ENCODE measurements at places on chromosomes 4 and X.

- no peak overlapping the region for H3K27ac ChIP-seq
- H3K27me3 ChIP-seq: peaks cover 19% of the 10 kb centered on the region
- DNase-seq: no peak
- H3K4me1 ChIP-seq: no peaks in the 10 kb centered on the region
- H3K36me3 ChIP-seq: no peaks in the 10 kb centered on the region
These were observed 1.8 kb downstream of the ZFP92 start for GRCh38 chrX:153412746-153413720.

- H3K4me1 ChIP-seq: peaks cover 7% of the 10 kb centered on the region
- DNase-seq: peak; percentile 89
- H3K36me3 ChIP-seq: peaks cover 5% of the 10 kb centered on the region
- H3K27me3 ChIP-seq: no peaks in the 10 kb centered on the region
- H3K4me3 ChIP-seq: peak overlapping the region; percentile 74
- H3K27ac ChIP-seq: peak overlapping the region; percentile 81
These were observed 905 bp downstream of the NSUN7 start for GRCh38 chr4:40750461-40751258.

- H3K4me3 ChIP-seq: no peak overlapping the region
- no peaks in the 10 kb centered on the region for H3K27me3 ChIP-seq
- peaks cover 11% of the 10 kb centered on the region for H3K4me1 ChIP-seq
- no peak for DNase-seq
These were observed 609.3 kb downstream of the FSTL5 start for GRCh38 chr4:161554372-161554990.

DNA sequence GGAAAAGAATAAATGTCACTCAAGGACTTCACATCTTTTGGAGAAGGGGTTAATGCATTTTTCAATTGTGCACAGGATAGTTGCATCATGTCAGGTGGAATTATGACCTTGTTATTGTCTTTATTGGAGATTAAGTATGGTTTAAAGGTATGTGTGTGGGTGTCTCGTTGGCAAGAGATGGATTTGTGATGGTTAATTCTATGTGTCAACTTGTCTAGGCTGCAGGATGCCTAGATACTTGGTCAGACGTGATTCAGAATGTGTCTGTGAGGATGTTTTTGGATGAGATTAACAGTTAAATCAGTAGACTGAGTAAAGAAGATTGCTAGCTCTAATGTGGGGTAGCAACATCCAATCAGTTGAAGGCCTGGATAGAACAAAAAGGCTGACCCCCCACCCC, 42.2 kb upstream of the HSD17B10 start:
- no peaks in the 10 kb centered on the region for H3K36me3 ChIP-seq
- no peak for DNase-seq
- H3K27me3 ChIP-seq: no peaks in the 10 kb centered on the region
- no peak overlapping the region for H3K4me3 ChIP-seq

GRCh38 chr4:8136972-8137710, 21.5 kb downstream of the ABLIM2 start:
- no peaks in the 10 kb centered on the region for H3K4me1 ChIP-seq
- no peak overlapping the region for H3K27ac ChIP-seq
- no peak for DNase-seq
- no peaks in the 10 kb centered on the region for H3K27me3 ChIP-seq

- H3K4me1 ChIP-seq: no peaks in the 10 kb centered on the region
- no peak overlapping the region for H3K4me3 ChIP-seq
- no peak for DNase-seq
- H3K27ac ChIP-seq: no peak overlapping the region
These were observed 68.5 kb upstream of the MXD4 start for GRCh38 chr4:2330091-2331042.

DNA sequence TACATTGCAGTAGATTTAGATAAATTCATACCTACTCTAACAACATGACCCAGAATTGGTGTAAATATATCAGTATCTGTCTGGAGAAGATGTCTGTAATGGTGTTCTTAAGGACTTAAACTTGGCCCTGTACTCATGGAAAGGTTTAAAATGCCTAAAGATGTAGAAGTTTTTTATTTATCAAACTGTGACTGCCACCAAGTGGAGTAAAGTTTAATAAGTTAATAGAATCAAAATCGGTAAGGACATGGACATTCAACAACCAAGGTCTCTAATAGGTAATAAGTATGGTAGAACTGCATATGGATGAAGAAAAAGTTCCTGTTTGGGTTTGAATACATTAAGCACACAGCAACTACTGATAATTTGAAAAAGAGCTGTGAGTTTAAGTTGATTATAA, 474.0 kb upstream of the NDST3 start:
- no peaks in the 10 kb centered on the region for H3K36me3 ChIP-seq
- peak; percentile 4 for DNase-seq
- no peak overlapping the region for H3K4me3 ChIP-seq
- no peaks in the 10 kb centered on the region for H3K27me3 ChIP-seq
- no peaks in the 10 kb centered on the region for H3K4me1 ChIP-seq

GRCh38 chr4:148295642-148296041, 146.6 kb downstream of the NR3C2 start:
- no peak overlapping the region for H3K4me3 ChIP-seq
- no peaks in the 10 kb centered on the region for H3K27me3 ChIP-seq

GRCh38 chr4:173264684-173265185, 69.4 kb downstream of the HMGB2 start:
- DNase-seq: peak; percentile 31
- no peak overlapping the region for H3K4me3 ChIP-seq
- H3K27ac ChIP-seq: no peak overlapping the region
- H3K27me3 ChIP-seq: no peaks in the 10 kb centered on the region
- H3K4me1 ChIP-seq: peaks cover under 1% of the 10 kb centered on the region
- H3K36me3 ChIP-seq: no peaks in the 10 kb centered on the region

GRCh38 chrX:3638280-3638873, 75.1 kb downstream of the PRKX start:
- no peak overlapping the region for H3K27ac ChIP-seq
- H3K4me3 ChIP-seq: no peak overlapping the region
- H3K27me3 ChIP-seq: no peaks in the 10 kb centered on the region
- no peaks in the 10 kb centered on the region for H3K36me3 ChIP-seq

DNA sequence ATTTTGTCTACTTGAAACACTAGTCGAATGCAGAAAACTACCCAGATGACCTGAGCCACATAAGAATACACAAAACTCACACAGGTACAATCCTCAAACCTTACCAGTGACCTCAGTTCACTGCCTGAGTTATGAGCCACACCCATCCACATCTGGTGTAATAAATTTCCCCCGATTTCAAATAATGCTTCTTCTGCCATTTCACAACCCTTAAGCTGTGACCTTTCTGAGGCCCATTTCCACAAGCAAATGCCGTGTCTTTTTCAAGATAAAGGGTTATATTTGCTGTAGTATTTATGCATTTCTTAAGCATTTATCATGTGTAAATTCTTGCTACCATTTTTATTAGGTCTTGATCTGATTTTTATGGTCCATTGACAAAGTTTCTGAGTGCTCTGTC, 1.8 kb upstream of the ARHGEF38 start:
- no peaks in the 10 kb centered on the region for H3K36me3 ChIP-seq
- H3K4me1 ChIP-seq: no peaks in the 10 kb centered on the region
- H3K27ac ChIP-seq: no peak overlapping the region
- no peak overlapping the region for H3K4me3 ChIP-seq
- H3K27me3 ChIP-seq: peaks cover 92% of the 10 kb centered on the region

DNA sequence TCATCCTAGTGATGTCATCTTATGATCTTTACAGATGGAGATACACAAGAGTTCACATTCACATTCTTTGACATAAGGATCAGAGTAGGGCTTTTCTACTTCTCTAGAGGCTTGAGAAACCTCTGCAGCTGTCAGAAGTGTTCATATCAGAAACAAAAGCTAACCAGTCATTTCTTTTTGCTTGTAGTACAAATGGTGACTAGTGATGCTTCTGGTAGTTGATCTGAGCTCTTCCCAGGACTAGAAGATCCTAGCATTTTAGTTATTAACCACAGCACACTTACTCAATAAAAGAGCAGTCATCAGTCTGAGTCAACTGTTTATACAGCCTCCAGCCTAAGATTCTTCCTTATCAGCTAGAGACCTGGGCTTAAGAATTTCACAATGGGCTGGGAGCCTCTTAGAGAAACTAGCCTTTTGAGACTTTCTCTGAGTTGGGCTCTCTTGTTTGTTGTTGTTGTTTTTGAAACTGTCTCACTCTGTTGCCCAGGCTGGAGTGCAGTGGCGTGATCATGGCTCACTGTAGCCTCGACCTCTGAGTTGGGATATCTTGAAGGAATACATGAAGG, 84.1 kb downstream of the TMEM164 start:
- H3K4me1 ChIP-seq: no peaks in the 10 kb centered on the region
- no peak overlapping the region for H3K27ac ChIP-seq
- peak; percentile 8 for DNase-seq
- H3K27me3 ChIP-seq: no peaks in the 10 kb centered on the region

DNA sequence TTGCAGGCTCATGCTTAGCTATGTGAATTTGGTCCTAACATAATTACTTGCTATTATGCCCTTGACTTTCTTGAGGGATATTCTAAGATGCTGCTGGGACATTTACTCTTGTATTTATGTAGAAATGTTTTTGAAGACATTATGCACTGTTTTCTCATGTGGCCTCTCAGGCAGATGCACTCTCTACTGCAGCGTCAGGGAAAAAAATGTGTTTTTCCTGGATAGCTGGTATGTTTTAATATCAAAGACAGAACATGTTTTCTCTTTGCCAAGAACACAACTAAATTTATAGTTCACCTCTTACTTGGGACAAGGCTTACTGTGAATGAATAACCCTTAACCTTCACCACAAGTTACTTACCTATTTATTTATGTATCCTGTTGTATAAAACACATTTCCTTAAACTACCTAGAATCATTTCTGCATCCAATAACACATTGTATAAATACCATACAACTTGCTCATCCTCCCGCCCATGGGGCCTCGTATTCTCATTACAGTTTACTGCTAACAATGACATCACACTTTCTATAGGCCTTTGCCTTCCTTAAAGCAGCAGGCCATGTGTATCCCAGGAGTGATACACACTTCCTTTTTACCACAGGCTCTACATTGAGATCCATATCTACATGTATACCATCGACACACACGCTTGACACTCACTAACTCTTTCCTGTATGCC, 178.7 kb downstream of the SLIT2 start:
- no peaks in the 10 kb centered on the region for H3K4me1 ChIP-seq
- no peak overlapping the region for H3K4me3 ChIP-seq
- no peak for DNase-seq
- H3K36me3 ChIP-seq: no peaks in the 10 kb centered on the region

GRCh38 chr4:159706704-159707103, 603.8 kb downstream of the RAPGEF2 start:
- DNase-seq: no peak
- H3K4me1 ChIP-seq: no peaks in the 10 kb centered on the region
- H3K27me3 ChIP-seq: no peaks in the 10 kb centered on the region
- H3K4me3 ChIP-seq: no peak overlapping the region
- H3K36me3 ChIP-seq: no peaks in the 10 kb centered on the region
- H3K27ac ChIP-seq: no peak overlapping the region

DNA sequence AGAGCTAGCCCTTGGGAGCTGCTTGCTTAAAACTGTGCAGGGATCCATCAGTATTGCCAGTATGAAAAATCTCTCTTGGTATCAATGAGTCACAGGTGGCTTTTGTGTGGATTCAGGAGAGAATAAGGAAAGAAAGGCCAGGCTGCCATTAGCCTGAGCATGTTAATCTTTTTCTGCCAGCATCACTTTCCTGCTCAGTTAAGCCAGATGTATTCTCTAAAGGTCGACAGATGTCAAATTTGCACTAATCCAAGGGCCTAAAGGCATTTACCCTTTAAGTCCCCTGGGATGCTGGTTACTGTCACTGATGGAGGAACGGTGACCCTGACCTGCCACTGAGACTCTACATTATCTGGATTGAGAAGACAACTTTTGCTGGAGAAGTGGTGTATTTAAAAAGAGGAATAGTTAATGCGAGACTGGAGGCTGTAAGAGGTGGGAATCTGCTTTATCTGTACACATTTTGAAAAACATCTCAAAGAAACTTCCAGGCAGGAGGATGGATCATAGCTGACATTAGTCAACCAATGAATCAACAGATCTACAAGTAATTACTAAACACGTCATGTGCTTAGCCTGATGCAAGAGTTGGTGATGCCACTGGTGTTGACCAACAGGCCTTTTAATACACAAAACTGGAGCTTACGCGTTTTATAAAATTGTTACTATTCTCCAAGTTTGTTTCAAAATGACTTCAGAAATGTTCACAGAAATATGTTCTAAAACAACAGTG, 241.4 kb upstream of the ANXA3 start:
- no peak for DNase-seq
- H3K27ac ChIP-seq: no peak overlapping the region
- no peak overlapping the region for H3K4me3 ChIP-seq

DNA sequence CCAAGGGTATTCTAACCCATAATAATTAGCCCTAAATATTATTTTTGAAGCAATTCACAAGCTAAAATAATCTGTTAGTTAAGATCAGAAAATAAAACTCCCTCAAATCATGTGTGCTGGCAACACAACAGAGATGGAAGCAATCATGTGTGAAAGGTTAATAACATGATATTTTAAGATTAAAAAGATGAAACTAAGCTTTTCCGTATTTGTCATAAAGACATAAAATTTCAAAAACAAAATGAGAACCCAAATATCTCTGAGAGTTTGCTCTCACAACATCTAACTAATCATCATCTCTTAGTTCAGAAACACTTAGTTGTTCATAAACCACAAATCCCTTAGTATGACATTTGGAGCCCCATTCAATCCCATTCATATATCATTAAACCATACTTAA, 749.1 kb downstream of the CCSER1 start:
- no peak overlapping the region for H3K4me3 ChIP-seq
- DNase-seq: no peak
- H3K4me1 ChIP-seq: peaks cover 13% of the 10 kb centered on the region

GRCh38 chrX:54042609-54043021, 1.7 kb downstream of the PHF8 start:
- H3K27me3 ChIP-seq: no peaks in the 10 kb centered on the region
- H3K4me1 ChIP-seq: no peaks in the 10 kb centered on the region
- peaks cover 5% of the 10 kb centered on the region for H3K36me3 ChIP-seq
- peak overlapping the region; percentile 80 for H3K4me3 ChIP-seq

- no peaks in the 10 kb centered on the region for H3K36me3 ChIP-seq
- no peaks in the 10 kb centered on the region for H3K27me3 ChIP-seq
- no peak overlapping the region for H3K4me3 ChIP-seq
- peaks cover 3% of the 10 kb centered on the region for H3K4me1 ChIP-seq
- DNase-seq: peak; percentile 80
These were observed 43.3 kb upstream of the PDGFC start for GRCh38 chr4:157014621-157015591.

- DNase-seq: peak; percentile 36
- H3K36me3 ChIP-seq: no peaks in the 10 kb centered on the region
- H3K4me1 ChIP-seq: no peaks in the 10 kb centered on the region
- H3K27ac ChIP-seq: no peak overlapping the region
- no peak overlapping the region for H3K4me3 ChIP-seq
These were observed 35.9 kb downstream of the ADGRG4 start for GRCh38 chrX:136336623-136337022.

DNA sequence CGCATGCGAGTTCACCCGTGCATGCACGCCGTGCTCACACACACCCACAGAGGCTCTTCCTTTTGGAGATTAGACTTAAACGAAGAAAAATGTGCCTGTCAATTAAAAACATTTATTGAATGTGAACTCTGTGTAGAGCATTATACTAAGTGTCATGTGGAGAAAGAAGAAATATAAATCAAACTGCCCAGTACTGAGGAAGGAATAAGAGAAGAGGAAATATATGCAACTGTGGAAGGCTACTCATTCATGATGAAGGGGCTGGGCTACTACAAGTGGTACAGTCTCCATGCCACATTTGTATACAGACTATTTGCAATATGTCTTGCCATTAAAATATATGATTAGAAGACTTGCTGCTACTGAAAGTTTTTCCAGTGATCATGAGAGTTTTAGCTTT, 714.7 kb downstream of the DMD start:
- no peak for DNase-seq
- H3K27me3 ChIP-seq: no peaks in the 10 kb centered on the region
- H3K4me3 ChIP-seq: no peak overlapping the region
- H3K36me3 ChIP-seq: no peaks in the 10 kb centered on the region
- H3K27ac ChIP-seq: no peak overlapping the region
